NB4 (cell line): ENCODE measurements at places on chromosomes 5 and 9.
A peak's percentile ranks its signal among the peaks of the same experiment; 100 is the strongest.

DNA sequence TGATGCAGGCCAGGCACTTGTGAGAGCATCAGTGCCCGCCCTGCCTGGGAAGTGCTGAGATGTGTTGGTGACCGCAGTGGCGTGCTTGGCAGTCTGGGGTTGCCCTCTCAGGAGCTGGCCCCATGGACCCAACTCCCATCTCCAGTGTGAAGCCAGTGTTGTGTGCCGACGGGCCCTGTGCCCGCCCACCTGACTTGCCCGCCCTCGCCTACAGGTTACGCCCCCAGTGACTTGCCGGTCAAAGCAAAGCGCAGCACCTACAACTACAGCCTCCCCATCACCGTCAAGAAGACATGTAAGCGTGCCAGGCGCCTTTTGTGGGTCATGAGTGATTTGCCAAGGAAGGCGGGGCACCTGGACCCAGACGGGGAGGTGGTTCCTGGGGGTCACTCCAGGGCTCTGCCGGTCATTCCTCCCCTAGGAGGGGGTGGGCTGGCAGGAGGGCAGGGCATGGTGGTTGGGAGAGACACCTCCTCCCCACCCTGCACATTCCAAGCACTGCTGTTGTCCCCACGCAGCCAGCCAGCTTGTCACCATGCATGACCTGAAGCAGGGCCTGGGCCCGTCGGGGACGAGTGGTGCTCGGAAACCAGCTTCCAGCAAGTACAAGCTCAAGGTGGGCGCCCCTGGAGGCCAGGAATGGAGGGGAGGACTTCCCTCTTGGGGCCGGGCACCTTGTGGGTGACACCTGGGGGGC is 7.4 kb upstream of the CEL start:
- DNase-seq: no peak

DNA sequence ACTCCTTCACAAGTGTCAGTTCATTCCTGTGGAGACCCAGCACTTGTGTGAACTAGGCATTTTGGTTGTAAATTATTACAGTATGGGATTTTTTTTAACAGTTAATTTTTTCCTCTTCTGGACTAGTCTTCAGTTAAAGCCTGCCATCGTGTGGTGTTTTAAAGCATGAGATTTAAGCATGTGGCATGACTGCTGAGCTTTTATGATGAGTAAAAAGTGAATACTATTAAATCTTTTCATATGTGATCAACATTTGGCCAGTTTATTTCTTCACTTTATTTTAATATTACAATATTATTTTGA is 25.0 kb downstream of the LMNB1 start:
- DNase-seq: peak; percentile 36

GRCh38 chr5:159858871-159859270 is 57.4 kb upstream of the ADRA1B start:
- no peak for DNase-seq

DNA sequence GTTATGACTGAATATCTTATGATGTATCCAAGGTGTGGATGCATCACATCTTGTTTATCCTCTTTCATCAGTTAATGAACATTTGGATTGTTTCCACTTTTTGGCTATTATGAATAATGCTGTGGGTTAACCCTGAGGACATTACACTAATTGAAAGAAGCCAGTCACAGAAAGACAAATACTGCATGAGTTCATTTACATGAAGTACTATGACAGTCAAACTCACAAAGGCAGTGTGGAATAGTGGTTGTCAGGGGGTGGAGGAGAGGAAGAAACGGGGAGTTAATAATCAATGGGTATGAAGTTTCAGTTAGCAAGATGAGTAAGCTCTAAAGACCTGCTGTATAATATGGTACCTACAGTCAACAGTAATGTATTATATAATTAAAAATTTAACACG is 409.4 kb upstream of the CTNND2 start:
- DNase-seq: no peak

DNA sequence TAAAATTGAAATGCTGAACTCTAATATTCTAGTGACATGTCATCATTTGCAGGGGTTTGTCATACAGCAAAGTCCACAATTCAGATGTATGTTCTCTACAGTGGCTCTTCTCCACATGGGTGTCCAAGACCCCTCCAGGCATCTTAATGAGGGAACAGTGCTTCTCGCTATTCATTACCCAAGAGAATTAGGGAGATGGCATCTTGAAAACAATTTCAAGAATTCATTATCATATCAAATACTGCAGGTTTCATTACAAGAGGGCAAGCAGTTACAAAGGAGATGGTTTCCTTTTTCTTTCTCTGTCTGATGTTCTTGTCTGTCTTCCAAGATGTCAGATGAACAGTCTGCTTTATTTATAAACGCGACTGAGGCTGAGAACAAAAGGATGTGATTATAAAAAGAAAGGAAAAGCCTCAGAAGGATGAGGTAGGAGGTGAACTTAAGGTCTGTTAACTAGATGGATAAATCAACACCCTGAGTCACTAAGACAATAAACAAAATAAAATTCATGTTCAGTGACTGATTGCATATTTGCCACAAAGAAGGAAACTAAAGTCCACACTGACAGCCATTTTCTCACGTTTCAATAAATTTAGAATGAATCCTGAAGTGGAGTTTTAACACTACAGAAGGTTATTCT is 326.7 kb upstream of the EFNA5 start:
- DNase-seq: no peak

GRCh38 chr5:93601071-93601801 is 18.2 kb downstream of the NR2F1 start:
- DNase-seq: no peak

DNA sequence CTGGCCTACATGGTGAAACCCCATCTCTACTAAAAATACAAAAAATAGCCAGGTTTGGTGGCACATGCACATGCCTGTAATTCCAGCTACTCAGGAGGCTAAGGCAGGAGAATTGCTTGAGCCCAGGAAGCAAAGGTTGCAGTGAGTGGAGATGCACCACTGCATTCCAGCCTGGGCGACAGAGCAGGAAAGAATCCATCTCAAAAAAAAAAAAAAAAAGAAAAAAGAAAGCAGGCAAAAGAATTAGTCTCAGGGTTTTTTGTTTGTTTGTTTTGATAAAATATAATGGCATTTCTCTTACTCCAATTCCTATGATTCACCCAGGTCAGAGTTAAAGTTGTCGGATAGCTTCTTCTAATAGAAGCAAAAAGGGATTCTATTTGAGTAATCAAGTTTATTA is 67.0 kb upstream of the ATG10 start:
- no peak for DNase-seq

DNA sequence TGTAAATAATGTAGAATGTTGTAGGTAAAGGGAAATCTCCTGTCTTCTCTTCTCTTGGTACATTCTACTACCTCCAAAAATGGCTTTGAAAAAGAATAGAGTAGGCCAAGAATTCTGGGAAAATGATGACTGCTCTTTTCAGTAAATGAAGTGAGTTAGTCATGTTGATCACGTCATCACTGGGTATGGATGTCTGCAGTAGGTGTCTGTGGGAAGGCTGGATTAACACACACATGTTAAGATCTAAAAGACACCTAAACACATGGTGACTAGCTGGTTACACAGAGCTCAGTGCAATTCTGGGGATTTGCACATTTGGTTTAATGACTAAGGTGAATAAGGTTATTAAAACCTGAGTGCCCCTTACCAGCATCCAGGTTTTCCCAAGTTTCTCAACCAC is 161.5 kb downstream of the CEP120 start:
- DNase-seq: no peak

GRCh38 chr5:63878788-63879187 is 83.5 kb downstream of the HTR1A start:
- DNase-seq: no peak

GRCh38 chr5:25974451-25974850 is 1063.9 kb downstream of the CDH9 start:
- no peak for DNase-seq

DNA sequence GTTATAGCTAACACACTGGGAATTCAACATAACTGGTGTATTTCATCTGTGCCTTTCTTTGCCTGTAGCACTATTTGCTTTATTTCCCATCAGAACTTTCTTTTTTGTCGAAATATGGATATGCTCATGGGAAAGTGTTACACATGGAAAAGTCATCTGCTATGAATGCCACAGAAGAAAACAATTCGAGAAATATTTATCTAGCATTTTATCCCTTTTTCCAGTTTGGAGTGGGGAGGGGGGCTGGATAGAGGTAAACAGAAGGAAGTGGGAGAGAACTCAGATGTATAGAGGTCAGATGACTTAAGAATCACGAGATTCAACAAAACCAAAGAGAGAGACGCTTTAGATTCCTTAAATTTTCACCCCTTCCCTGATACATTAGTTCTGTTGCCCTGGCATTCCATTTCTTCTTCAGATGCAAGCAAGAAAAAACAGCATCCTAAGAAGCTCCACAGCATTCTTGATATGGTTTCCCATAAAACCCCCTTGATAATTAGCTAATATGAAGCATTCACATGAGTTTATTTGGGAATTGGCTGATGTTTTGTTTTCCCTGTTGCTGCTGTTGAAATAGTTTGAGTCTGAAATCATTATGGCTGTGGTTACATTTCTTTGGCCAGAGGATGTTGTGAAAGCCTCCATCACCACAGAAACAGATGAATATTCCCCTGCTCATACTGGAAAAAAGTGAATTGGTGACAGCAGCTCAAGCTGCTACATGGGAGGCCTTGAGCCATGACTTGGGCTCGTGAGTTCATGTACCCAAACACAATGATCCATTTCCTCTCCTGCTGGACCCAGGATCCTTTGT is 335.8 kb upstream of the DAB2 start:
- peak; percentile 72 for DNase-seq
